ENCODE measurements at places on chromosomes 5 and 9.

GRCh38 chr9:125785248-125785751 lies 38.1 kb downstream of the PBX3 start:
- DNase-seq, result no peak

GRCh38 chr5:152056931-152057330 lies 132.3 kb upstream of the GLRA1 start:
- DNase-seq, result no peak

GRCh38 chr5:39223565-39224156 lies 4.3 kb upstream of the FYB1 start:
- DNase-seq, result no peak

GRCh38 chr9:73135394-73135793 lies 16.3 kb upstream of the ANXA1 start:
- DNase-seq, result no peak

DNA sequence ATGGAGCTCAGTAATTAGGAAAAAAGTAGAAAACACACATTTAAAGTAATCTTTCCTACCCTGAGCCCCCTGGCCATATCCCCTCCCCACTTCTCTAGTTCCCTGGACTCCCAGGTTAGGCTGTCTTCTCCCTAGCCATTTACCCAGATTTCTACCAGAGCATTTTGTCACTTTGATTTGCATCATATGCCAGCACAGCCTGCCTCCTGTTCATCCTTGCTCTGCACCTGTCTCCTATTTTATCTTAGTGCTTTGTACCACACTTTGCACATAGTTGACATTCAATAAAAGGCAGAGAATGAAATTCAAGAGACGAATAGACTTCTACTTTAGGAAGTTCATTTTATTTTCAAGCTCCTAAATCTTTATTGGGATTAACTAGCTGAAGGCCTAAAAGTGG lies 344.5 kb downstream of the EBF1 start:
- DNase-seq, result no peak

- DNase-seq, result no peak
These were observed 4.3 kb upstream of the SLC36A2 start for GRCh38 chr5:151351671-151352070.

GRCh38 chr9:130630506-130631330 lies 33.7 kb upstream of the PRDM12 start:
- DNase-seq, result peak; percentile 25

- DNase-seq, result no peak
These were observed 268.9 kb downstream of the PIK3R1 start for GRCh38 chr5:68484307-68485068.

GRCh38 chr5:4551034-4551433 lies 589.1 kb upstream of the ADAMTS16 start:
- DNase-seq, result no peak

DNA sequence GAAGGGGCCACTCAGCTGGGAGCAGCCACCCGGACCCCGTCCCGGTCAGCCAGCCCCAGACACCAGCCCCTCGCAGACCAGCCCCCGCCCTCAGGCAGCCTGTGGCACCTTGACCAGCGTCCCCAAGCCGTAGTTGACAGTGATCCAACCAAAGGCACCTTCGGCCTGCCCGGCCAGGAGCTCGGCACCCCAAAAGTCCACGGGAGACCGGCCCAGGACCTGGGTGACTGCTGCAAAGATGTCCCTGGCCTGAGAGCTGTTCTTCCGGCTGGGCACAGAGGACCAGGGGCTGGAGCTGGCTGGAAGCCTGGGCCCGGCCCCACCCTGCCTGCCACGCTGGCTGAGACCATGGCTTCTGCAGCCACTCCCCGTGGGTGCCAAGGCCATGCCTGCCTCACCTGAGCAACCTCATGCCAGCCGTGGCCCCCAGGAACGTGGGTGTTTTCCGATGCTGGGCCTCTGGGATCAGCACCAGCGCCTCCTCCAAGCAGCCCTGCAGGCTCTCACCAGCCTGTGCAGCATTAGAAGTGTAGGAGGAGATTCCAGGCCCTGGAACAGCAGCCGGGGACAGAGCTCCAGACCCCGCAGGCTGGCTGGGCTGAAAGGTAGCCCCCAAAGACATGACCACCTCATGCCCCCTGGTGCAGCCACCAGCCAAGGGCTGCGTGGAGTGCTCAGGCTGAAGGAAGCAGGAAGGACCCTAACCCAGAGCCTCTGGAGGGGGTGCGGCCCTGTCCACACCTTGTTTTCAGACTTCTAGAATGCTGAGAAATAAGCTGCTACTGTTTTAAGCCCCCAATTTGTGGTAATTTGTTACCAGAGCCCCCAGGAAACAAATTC lies 4.2 kb downstream of the ENTPD8 start:
- DNase-seq, result no peak

GRCh38 chr9:24257726-24258125 lies 288.0 kb downstream of the IZUMO3 start:
- no peak for DNase-seq

- no peak for DNase-seq
These were observed 8.4 kb downstream of the EEIG1 start for GRCh38 chr9:127972236-127972871.

DNA sequence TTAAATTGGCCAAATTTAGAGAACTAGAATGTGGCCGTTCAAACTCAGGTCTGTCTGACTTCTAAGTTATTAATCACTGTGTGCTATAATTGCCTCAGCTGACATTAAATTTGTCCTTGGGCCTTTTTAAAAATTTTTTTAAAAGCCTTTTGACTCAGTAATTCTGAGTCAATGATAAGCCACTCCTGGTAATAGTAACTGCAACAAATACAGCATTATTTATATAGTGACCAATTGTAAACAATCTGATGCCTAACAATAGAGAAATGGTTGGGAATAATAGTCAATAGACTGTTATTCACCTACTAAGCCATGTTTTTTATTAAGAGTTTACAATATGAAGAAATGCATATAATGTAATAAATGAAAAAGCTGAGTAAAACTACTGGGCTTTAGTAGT lies 70.9 kb upstream of the FSD1L start:
- no peak for DNase-seq

GRCh38 chr5:568061-568781 lies 43.9 kb upstream of the CEP72 start:
- no peak for DNase-seq

GRCh38 chr5:20537911-20538703 lies 550.1 kb upstream of the CDH18 start:
- DNase-seq, result no peak

DNA sequence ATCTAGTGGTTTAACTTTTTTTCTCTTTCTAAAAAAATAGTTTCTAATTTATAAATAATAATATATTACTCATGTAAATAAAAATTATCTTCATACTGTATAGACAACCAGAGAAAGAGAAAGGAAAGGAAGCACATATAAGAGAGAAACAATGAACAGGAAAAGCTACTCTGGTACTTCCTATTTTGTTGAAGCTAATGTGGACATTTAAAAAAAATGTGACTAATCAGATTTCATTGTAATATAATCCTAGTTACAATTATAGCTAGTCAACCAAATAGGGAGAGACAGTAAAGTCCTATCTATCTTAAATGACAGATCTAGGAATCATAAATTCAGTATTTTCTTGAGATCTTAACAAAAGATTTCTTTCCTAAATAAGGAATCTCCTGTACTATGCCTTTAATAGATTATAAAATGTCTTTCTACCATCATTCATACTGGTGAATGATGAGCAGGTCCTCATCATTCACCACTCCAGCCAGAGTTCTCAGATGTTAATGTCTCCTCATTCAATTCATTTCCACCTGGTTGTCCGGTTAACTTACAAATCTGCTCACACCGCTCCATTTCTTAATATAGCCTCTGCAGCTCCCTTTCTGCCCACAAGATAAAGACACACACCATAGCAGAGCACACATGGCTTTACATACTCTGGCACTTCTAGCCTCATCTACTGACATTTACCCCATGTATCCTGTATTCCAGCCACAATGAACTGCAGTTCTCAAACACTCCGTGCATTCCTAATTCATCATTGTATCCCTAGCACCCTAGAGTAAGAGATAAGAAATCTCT lies 30.9 kb downstream of the ZFR start:
- no peak for DNase-seq

DNA sequence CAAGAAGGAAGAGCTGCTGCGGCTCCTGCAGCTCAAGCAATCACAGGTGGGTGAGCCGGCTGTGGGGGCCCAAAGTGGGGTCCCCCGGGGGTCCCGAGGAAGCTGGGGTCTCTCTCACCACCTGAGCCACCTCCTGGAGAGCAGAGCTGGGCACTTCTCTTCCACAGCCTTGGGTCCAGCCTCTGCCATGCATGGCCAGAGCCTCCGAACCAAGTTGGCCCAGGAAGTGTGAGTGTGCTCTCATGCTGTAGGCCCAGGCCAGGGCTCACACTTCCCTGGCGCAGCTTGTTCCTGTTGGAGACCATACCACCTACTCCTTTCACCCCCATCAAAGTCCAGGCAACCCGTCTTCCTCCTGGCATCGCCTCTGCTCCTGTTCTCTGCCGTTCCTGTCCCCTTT lies 19.7 kb downstream of the HMCN2 start:
- DNase-seq, result no peak

GRCh38 chr5:41796061-41796460 lies 74.2 kb downstream of the OXCT1 start:
- DNase-seq, result no peak

- DNase-seq, result no peak
These were observed 232.8 kb downstream of the PDE4D start for GRCh38 chr5:59660737-59661136.

DNA sequence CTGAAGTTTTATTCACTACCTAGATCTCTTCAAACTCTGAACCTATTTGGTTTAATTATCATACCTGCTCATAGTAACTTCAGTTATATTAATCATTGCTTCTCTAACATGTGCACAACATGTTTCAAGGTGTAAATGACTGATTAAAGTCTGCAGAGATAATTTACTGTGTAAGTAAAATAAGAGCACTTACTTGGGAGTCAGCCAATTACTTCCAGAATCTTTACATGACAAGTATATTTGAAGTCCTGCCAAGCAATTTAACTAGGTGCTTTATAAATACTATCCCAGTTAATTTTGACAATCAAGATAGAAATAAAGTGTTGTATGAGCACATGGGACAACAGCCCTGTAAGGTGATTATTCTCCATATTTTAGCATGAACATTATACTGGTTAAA lies 109.9 kb downstream of the RFX3 start:
- DNase-seq, result no peak

DNA sequence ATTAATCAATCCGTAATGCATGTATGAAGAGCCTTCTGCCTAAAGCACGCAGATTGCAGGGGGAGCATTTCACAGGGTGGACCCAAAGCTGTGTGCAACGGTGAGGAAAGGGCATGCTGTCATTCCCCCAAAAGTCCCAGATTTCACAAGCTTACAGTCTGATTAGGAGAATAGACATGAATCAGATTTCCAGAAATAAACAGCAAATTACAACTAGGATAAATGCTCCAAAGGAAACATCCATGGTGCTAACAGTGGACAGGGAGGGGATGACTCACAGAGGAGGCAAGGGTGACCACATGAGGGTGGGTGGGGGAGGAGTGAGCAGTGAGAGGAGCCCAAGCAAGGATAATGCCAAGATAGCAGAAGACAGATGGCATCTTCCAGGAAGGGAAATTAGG lies 258.4 kb upstream of the TAS2R1 start:
- DNase-seq, result no peak

- DNase-seq, result no peak
These were observed 94.3 kb downstream of the WDR41 start for GRCh38 chr5:77397686-77398292.

- no peak for DNase-seq
These were observed 434.6 kb downstream of the TAF11L14 start for GRCh38 chr5:18068826-18069225.

GRCh38 chr9:96061293-96061987 lies 185.9 kb downstream of the ERCC6L2 start:
- no peak for DNase-seq

- DNase-seq, result no peak
These were observed 63.1 kb upstream of the FAM174A start for GRCh38 chr5:100472091-100472490.

GRCh38 chr9:121651295-121652020 lies at the start of gene DAB2IP:
DAB2IP (plus strand) TSS chr9:121651634; CDS start chr9:121651776, 142 bp downstream.
- DNase-seq, result no peak

DNA sequence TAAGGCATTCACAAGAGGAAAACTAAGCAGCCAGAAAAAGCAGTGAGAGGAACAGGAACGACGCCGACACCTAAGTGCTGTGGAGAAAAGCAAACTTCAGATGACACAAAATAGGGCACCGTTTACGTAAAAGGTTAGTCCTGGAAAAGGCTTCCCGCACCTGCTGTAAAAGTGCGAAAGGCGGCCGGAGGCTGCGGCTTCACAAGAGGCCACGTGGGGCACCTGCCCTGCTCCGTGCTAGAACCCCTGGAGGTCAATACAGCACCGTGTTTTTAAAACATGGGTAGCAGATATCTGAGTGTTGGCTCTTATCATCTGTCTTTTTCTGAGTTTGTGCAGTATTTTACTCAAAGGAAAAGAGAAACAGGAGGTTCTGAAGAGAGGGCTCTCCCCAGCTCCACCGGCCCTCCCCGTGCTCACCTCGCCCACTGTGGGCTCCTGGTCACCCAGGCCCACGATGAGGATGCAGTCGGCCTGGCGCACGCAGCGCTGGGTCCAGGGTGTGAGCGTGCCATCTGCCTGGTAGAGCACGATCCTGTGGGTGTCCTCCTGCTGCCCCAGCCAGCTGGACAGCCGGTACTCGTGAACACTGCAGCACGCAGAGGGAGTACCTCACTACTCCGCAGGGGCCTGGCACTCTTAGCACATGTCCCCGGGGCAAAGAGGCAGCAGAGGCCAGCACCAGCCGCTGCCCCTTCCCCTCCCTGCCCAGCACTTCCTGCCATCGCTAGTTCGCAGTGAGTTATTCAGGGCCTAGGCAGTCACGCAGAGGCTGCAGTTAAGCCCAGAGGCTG lies 21.0 kb upstream of the NSMF start:
- no peak for DNase-seq

- DNase-seq, result no peak
These were observed 43.7 kb upstream of the TTC1 start for GRCh38 chr5:159965031-159965837.

- DNase-seq, result no peak
These were observed 47.1 kb upstream of the NEK6 start for GRCh38 chr9:124210697-124211096.

DNA sequence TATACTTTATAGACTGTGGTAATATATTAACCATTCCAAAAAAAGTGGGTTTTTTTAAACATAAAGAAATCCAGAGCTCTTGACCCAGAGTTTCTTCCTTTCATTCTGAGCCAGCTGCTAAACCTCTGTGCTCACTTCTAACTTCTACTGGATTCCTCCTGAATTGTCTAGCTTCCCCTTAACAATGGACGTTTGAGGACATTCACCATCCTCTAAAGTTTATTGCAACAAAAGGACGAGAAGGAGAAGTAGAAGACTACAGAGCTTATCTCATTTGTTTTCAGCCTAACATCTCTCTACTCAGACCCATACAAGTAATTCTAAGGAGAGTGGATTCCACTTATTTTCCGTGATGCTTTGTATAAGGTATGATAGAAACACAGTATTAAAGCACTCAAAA lies 284.2 kb downstream of the MAST4 start:
- no peak for DNase-seq
